ENCODE measurements at places on chromosomes 3 and 15. TPM values are rescaled to one million over a fixed set of nuclear protein-coding genes. Genes with fewer than 3 reads are reported as not detected.

The PCYT1A gene
- 30.9 TPM for total RNA-seq

The PLOD2 gene
- 16.8 TPM for total RNA-seq

The RASGRP1 gene
- 1.3 TPM for total RNA-seq

The ARGFX gene
- total RNA-seq = not detected

The FEZF2 gene
- not detected for total RNA-seq

The GANC gene
- 21.1 TPM for total RNA-seq

The SPESP1 gene
- total RNA-seq = 2.1 TPM

The CRTAP gene
- 30.0 TPM for total RNA-seq

The SLC12A8 gene
- 10.1 TPM for total RNA-seq

The PATL2 gene
- total RNA-seq = 1.6 TPM

The CHRNA7 gene
- 2.6 TPM for total RNA-seq

The HAPLN3 gene
- 1.0 TPM for total RNA-seq

The PIK3CA gene
- 6.3 TPM for total RNA-seq

The SNTN gene
- not detected for total RNA-seq

GRCh38 chr3:15804553-15805095, 6.8 kb upstream of the ANKRD28 start:
- DNase-seq = no peak

- DNase-seq = no peak
Measured at GRCh38 chr3:38950581-38950980, 101.2 kb downstream of the SCN11A start.

DNA sequence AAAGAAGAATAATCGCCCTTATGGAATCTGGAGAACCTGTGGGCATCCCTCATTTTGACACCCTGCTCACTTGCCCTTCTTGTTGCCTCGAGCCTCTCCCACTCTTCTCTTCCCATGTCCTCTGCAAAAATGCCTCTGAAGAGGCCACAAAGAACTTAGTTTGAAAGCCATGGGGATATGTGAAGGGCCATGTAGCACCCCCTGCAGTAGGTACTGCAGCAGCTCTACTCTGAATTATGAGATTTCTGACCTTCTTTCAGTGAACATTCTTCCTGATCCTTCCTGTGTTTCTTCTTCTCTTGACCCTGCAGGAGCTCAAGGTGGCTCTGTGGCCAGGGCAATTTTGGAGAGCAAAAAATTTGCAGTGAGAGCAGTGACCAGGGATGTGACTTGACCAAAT, 30.4 kb upstream of the TRA2B start:
- DNase-seq = no peak

GRCh38 chr3:188400494-188401243, 246.7 kb downstream of the LPP start:
- DNase-seq = no peak

DNA sequence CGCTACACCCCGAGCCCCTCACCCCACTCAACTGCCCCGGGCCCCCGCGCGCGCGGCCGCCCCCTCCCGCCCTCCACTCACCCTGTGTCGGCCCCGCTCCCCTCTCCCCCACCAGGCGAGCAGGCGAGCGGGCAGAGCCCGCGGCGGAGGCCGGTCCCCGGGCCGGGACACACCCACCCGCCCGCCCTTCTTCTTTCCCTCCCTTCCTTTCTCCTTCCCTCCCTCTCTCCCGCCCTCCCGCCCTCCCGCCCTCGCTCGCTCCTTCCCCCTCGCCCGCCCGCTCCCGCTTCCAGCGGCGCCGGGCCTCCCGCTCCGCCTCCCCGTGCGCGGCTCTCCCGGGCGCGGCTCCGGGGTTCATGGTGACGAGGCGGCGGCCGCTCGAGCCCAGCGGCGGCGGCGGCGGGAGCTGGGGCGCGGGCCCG, at the start of gene CTDSPL:
TSS of gene CTDSPL (plus strand) at position 261 of the 422 bp plus-strand sequence. CDS start 320 bp downstream, outside the sequence.
- peak; percentile 35 for DNase-seq

GRCh38 chr3:177257006-177257405, 59.7 kb upstream of the TBL1XR1 start:
- DNase-seq = no peak

GRCh38 chr15:33068511-33068990, 126.0 kb downstream of the FMN1 start:
- peak; percentile 73 for DNase-seq

- no peak for DNase-seq
Measured at GRCh38 chr15:60744826-60745460, 266.0 kb upstream of the ICE2 start.

DNA sequence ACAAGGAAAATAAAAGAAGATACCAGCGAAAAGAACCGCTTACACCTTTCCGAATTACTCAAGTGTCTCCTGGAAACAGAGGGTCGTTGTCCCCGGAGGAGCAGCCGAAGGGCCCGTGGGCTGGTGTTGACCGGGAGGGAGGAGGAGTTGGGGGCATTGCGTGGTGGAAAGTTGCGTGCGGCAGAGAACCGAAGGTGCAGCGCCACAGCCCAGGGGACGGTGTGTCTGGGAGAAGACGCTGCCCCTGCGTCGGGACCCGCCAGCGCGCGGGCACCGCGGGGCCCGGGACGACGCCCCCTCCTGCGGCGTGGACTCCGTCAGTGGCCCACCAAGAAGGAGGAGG, 325 bp downstream of the ALCAM start:
- peak; percentile 48 for DNase-seq

- DNase-seq = no peak
Measured at GRCh38 chr3:112965656-112966055, 9.2 kb downstream of the CD200R1 start.

- DNase-seq = no peak
Measured at GRCh38 chr15:95868450-95868849, 462.1 kb upstream of the NR2F2 start.

DNA sequence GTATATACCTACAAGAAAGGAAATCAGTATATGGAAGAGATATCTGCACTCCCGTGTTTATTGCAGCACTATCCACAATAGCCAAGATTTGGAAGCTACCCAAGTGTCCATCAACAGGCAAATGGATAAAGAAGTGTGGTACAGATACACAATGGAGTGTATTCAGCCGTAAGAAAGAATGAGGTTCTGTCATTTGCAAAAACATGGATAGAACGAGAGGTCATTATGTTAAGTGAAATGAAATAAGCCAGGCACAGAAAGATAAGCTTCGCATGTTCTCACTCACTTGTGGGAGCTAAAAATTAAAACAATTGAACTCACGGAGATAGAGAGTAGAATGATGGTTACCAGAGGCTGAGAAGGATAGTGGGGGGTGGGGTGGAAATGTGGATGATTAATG, 53.1 kb downstream of the FAM81A start:
- no peak for DNase-seq

DNA sequence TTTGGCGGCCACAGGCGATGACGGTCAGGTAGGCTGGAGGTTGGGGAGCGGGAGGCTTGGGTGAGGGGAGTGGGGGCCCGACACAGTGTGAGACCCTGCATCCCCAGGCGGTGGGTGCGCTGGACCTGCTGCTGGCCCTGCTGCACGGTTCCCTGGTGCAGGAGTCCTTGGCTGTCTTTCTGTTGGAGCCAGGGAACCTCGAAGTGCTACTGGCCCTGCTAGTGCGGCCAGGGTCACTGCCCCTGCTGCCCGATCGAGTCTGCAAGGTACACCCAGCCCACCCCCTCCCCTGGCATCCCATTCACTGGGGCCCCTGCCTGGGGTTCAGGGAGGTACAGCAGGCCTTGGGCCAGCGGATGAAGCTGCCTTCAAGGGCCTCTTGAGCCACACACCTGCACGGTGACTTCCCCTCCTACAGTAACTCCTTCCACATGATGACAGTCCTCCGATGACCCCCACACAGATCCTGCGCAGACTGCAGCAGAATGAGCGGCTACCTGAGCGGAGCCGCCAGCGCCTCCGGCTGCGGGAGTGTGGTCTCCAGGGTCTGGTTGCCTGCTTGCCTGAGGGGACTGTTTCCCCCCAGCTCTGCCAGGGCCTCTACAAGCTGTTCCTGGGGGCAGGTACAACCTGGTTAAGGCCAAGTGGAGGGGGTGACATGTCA, 19.5 kb downstream of the NBEAL2 start:
- DNase-seq = no peak

GRCh38 chr3:169660709-169661360, 2.7 kb downstream of the MECOM start:
- DNase-seq = peak; percentile 63

- DNase-seq = no peak
Measured at GRCh38 chr3:5245927-5246326, 58.4 kb downstream of the EDEM1 start.

DNA sequence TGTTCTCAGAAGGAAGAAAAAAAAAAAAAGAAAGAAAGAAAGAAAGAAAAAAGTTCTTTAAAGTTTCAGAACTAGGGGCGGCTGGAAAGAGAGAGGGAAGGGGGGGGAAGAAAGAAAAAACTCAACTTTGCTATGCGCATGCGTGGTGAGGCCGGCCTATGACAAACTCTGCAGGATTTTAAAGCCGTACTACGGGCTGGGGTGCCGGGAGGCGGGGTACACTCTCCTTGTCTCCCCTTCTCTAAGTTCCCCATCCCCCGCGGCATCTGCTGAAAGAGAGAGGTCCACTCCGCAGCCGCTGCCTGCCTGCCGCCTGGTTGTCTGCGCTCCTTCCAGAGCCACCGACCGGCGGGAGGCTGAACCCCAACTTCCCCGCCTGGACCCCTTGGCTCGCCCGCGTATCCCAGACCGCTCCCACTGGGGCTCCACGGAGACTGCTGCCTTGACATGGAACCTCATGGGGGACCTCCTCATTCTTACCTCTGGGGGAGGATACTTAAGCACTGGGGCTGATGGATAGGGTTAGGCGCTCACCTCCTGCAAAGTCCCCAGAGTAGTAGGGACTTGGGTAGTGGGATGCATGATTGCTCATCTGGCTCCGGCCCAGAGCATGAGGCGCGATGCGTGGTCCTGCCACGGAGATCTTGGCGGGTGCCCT, 1.4 kb upstream of the WNT5A start:
- peak; percentile 71 for DNase-seq

- DNase-seq = no peak
Measured at GRCh38 chr15:101675796-101676582, 23.8 kb upstream of the TM2D3 start.

GRCh38 chr15:92012368-92012629, 158.8 kb downstream of the SLCO3A1 start:
- DNase-seq = no peak

GRCh38 chr3:42843713-42844411, 31.8 kb downstream of the CYP8B1 start:
- no peak for DNase-seq

DNA sequence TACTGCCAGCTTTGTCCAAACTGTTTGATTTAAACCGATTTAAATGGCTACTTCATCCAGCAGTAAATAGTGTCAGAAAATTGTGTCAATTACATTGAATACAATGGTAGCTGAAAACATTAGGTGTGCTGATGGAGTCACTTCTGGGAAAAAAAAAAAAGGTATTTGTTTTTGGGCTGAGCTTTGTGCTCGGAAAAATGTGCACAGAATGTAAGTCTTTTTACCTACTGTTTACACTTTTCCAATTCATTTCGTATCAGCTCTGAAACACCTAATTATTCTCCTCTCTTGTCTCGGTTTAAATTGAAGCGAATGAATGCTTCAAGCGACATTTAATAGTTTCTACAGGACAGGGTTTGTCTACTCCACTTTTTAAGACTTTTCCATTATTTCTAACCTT, 1078.4 kb downstream of the ROBO1 start:
- no peak for DNase-seq

DNA sequence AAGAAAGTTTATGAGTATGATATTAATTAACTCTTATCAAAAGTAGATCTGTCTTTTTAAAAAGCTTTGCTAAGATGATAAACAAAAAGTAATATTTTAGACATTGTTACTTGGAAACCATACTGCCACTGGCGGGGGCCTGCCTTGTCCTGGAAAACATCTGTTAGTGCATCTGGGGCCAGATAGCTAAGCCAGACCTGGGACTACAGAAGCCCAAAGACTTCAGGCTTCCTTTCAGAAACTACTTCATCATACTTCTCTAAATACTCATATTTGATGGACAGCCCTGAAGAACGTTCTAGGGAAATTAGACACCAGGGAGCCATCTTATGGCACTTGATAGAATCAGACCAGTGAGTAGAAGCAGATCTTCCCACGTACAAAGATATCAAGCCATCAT, 795.4 kb upstream of the SEMA6D start:
- no peak for DNase-seq

- DNase-seq = peak; percentile 63
Measured at GRCh38 chr15:64019764-64020163, 26.5 kb downstream of the DAPK2 start.

DNA sequence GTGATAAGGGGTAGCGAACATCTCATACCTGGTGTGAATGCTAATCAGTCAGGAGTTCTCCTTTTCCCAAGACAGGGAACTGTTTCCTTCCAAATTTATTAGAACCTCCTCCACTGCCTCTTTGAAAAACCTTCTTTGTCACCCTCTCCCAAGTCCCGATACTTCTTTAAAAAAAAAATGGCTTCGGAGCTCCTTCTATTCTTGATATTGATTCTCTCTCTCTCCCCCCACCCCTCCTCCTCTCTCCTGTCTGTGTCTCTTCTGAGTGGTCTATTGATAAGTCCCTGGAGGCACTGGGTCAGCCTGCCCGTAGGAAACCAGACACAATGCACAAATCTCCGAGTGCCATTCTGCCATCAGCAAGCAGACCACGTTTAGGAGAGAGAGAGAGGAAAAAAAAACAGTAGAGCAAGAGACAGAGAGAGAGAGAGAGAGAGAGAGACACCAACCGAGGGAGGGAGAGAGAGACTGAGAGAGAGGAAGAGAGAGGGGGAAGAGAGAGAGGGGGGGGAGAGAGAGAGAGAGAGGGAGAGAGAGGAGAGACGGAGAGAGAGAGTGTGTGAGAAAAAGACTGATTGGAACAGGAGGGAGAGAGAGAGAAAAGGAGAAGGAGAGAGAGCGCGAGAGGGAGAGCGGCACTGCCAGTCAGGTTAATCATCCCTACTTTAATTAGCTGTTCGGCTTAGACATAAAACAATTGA, 160.9 kb downstream of the TIGIT start:
- DNase-seq = no peak

DNA sequence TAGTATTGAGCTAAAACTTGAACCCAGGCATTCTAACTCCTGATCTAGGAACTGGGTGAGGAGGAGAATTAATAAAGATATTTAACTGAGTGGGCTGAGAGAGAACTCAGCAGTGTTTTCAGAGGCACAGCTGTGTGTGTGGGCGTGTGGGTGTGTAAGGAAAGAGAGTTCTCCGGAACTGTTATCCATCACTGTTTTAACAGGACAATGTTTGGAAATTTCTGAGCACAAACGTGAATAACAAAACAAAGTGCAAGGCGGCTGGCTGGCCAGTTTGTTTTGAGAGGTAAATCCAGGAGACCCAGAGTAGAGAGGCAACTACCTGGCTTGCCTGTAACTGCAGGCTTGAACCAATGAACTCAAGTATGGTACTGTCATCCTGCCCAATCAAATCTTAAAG, 5.0 kb upstream of the PTPN9 start:
- DNase-seq = no peak

GRCh38 chr15:68195336-68196112, 9.6 kb downstream of the CALML4 start:
- no peak for DNase-seq

DNA sequence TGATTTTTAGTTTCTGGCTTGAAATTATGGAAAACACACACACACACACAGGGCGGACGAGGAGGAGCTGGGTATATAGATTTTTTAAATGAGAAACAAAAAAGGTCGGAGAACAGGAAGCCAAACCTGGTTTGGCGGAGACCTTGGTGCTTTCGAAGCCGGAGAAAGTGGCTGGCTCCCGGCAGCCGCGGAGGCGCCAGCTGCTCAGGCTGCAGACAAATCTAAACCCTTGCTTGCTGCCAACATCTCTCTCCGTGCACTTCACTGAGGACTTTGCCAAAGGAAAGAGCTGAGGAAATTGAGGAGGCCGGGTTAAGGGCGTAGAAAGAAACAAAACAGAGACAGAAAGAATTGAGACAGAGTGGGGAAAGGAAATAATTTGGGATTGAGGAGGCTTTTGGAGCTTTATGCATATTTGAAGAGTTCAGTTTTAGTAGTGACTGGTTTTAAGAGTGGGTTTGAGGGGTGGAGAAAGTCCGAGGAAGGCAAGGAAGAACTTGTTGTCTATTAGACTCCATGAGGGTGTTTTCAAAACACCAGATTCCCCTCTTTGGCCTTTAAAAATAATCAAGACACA, 2.2 kb downstream of the ZIC1 start:
- DNase-seq = no peak
